ENCODE measurements at places on chromosomes 7 and 10. TPM values are rescaled to one million over a fixed set of nuclear protein-coding genes. Genes with fewer than 3 reads are reported as not detected.

Gene EBLN1
- not detected for total RNA-seq

DNA sequence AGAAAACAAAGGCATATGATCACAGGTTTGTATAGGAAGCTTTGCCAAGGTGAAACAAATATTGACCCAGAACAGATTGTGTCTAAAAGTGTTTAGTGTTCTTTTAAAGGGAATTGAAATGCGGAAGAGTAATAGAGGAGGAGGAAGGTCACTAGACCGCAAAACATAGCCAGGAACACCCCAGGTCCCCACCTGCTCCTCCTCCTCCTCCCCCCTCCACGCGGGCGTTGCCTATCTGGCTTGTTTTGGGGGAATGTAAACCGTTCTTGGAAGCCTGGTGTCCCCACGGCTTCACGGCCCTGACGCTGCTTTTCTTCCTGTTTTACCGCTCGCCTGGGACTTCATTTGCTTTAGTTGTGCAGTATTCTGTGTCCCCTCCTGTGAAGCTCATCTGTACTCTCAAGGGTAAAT is 81.0 kb upstream of the PFKP start:
- DNase-seq = no peak

- no peak for DNase-seq
Measured at GRCh38 chr7:48337012-48337621, 165.9 kb downstream of the ABCA13 start.

DNA sequence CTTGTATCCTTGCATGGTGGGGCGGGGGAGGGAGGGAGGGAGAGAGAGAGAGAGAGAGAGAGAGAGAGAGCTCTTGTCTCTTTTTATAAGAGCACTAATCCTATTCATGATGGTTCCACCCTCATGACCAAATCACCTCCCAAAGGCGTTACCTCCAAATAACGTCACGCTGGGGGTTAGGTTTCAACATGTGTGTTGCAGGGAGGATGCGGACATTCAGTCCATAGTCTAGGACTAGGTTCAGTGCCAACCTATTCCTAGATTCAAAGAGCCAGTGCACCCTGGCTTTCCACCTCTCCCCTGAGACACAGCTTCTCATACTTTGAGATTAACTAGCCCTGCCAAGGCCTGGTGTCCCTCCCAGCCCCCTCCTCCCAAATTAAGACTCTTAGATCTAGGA is 123.0 kb downstream of the GRK5 start:
- no peak for DNase-seq

Gene AKR1C4
- not detected for total RNA-seq

- DNase-seq = no peak
Measured at GRCh38 chr7:116438267-116438666, 61.3 kb upstream of the CAV2 start.

Gene MYH16
- total RNA-seq = not detected

DNA sequence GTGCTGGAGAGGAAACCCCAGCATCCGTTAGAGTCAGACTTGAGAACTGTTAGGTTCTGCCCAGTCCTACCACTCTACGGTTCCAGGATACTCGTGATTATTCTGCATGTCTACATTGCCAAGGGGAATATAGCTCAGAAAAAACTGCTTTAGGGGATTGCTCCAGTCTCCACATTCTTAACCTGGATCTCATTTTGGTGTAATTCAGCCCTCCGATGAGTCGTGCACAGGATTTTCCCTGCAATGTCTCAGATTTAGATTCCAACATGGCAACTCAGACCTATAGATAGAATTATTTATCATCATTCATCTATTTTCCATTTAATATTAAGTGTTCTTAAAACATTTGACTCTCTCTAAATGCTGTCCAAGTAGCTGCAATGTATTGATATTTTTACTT is 121.1 kb upstream of the ZEB1 start:
- DNase-seq = no peak

Gene CPED1
- not detected for total RNA-seq

Data from activated CD8-positive, alpha-beta T cell treated with anti-CD3 and anti-CD28 coated beads for 36 hours (primary cell).